Germinal center (tissue), 1 donor: ENCODE measurements at places on chromosomes 2 and 18.

GRCh38 chr2:5474716-5475115, 217.5 kb upstream of the SOX11 start:
- DNase-seq, result no peak

GRCh38 chr2:62686012-62686685, 19.4 kb upstream of the EHBP1 start:
- DNase-seq, result no peak

DNA sequence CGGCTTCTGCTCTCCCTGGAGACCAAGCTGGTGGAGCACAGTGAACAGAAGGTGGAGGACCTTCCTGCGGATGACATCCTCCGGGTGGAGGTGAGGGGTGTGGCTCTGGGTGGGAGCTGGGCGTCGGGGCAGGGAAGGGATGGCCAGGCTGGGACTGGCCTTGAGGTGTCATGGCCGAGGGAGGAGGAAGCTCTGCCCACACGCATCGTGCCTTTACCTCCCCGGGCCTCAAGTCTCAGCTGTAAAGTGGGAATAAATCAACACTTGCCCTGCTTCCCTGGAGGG, 98.2 kb downstream of the DYSF start:
- DNase-seq, result no peak

DNA sequence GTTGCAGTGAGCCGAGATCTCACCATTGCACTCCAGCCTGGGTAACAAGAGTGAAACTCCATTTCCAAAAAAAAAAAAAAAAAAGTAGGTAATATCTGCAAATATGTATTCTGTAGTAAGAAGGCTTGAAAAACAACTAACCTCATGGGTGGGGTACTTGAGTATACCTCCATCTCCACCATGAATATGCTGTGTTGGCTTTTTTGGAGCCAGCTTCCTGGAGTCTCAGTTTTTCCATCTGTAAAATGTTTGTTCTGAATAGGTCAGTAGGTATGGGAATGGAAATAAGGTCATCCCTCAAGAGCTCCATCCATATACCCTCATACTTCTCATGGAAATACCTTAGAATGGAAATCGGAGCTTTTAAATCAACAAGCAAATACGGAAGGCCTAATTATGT, 430.0 kb upstream of the FAM98A start:
- DNase-seq, result no peak

GRCh38 chr2:12498704-12499103, 218.0 kb upstream of the TRIB2 start:
- DNase-seq, result no peak

- no peak for DNase-seq
These were observed 23.3 kb downstream of the SCG2 start for GRCh38 chr2:223578846-223579245.

DNA sequence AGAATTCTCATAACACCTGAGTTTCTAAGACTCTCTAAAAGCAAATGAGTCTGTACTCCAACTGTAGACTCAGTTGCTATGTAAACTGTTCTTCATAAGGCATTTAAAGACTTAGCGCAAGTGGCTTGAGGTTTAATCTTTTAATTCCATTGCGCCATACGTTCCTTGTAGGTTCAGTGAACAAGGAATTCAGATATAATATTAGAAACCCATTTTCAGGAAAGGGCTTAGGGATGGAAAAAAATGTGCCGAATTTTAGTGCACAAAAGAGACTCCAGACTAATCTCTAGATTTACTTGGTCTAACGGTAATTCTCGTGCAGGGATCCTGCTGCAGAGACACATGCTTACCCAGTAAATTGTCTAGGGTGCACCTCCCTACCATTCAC, 268.9 kb upstream of the TANK start:
- no peak for DNase-seq

GRCh38 chr2:61471905-61472805, 1.3 kb upstream of the USP34 start:
- DNase-seq, result peak; percentile 24
